ENCODE measurements at places on chromosomes 5 and 9.

DNA sequence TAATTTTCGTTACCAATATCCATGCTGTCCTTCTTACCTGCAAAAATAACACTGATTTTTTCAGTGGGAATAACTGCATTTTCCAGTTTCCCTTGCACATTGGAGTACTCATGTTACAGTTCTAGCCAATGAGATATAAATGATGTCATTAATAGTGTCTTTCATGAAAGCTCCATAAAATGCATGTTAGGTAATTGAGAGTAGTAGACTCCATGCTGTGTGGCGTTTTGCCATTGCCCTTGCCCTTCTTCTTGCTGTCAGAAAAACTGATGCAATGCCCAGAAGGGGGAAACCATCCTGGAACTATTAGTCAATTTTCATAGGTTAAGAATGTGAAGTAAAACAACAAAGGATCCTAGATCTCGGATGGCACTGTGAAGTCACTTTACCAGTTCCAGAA, 1765.3 kb downstream of the EFNA5 start:
- no peak overlapping the region for H3K27ac ChIP-seq
- no peaks in the 10 kb centered on the region for H3K4me1 ChIP-seq
- H3K36me3 ChIP-seq = no peaks in the 10 kb centered on the region

GRCh38 chr9:27210588-27210987, 86.4 kb downstream of the EQTN start:
- no peaks in the 10 kb centered on the region for H3K27me3 ChIP-seq
- no peaks in the 10 kb centered on the region for H3K4me1 ChIP-seq
- DNase-seq = no peak
- no peak overlapping the region for H3K27ac ChIP-seq
- H3K4me3 ChIP-seq = no peak overlapping the region
- H3K36me3 ChIP-seq = no peaks in the 10 kb centered on the region

DNA sequence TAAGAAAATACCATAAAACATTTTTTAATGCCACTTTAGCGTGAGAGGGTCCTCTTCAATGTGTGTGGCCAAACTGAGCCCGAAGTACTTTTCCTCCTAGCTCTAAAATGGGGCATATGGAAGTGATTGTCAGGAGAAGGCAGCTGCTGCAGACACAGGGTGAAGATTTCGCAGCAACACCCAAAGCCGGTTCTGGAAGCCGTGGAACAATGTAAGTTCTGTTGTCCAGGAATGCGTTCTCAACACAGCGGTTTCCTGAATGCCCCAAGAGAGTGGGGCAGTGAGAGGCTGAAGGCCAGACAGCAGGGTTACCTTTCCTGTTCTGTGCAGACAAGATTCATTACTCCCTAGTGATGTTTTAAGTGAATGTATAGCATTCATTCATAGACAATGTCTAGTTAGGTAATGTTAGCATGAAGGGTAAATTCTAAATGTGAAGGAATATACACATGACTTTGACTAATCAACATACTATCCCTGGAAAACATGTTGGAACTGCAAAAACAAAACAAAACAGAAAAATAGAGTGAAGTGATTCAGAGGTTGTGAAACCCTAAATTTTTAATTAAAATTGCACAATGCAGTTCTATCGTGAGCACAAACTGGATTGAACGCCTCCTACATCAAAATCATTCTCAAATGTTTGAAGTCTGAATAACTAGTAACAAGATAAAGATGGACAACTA, 197.0 kb upstream of the SEMA6A start:
- H3K4me1 ChIP-seq = peaks cover 8% of the 10 kb centered on the region
- no peak for DNase-seq
- H3K4me3 ChIP-seq = no peak overlapping the region
- no peak overlapping the region for H3K27ac ChIP-seq
- H3K36me3 ChIP-seq = no peaks in the 10 kb centered on the region
- no peaks in the 10 kb centered on the region for H3K27me3 ChIP-seq

DNA sequence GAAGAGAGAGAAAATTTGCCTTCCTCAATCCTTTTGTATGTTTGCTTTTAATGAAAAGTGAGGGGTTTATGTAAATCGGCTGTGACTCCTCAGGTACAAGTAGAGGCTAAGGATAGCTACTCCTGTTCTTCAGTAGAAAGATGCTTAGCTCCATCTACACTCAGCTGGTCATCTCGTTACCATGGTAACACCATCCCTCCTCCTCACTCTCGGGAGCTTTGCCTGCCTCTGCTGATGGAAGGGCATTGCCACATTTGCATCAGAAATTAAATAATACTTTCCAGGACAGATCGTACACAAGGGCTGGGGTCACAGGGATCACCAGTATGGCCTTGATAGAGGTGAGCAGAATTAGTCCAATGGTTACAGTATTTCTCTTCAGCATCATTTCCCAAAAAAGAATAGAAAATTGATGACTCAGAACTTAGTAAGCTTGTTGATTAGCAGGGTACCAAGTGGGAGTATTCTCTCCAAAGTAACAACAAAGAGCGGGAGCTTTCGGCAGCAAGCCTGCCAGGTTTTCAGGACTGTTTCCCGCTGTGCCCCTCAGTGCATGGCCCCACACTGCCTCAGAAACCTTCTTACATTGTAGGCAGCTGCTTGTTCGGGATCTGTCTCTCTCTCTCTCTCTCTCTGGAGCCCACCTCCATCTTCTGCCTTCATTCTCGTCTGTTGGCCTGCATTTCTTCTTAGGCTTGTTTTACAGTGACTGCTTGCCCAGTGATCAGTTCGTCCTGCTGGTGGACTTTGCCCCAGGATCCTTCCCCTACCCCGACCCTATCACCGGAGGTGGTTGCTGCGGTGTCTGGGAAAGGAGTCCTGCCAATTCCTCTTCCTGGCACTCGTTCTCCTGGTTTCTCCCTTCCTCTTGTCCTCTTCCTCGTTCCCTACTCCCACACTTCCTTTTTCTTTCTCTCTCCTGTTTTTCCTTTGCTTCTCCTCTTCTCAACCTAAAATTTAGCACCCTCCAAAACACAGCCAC, 51.9 kb upstream of the SNAPC3 start:
- no peak overlapping the region for H3K27ac ChIP-seq
- H3K27me3 ChIP-seq = no peaks in the 10 kb centered on the region
- no peaks in the 10 kb centered on the region for H3K4me1 ChIP-seq
- DNase-seq = peak; percentile 8

- DNase-seq = no peak
- H3K36me3 ChIP-seq = no peaks in the 10 kb centered on the region
- no peaks in the 10 kb centered on the region for H3K27me3 ChIP-seq
- H3K27ac ChIP-seq = no peak overlapping the region
Measured at GRCh38 chr5:139103762-139104161, 94.4 kb downstream of the SIL1 start.

DNA sequence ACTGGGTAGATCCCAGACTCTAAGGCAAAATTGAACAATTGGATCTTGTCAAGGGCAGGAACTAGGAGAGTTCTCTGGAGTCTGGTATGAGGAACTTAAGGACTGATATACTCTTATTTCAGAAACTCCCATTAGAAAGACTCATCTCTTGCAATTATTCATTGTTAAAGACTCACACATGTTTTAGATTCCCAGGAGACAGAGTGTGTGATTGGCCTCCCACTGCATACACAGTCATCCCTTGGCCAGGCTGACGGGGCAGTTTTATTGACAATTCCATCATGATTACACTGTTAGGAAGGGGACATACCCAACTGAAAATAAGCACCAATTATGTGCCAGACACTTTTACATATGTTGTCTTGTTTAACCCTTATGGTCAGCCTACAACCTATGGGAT, 347.2 kb downstream of the DMAC1 start:
- H3K27ac ChIP-seq = no peak overlapping the region
- H3K27me3 ChIP-seq = no peaks in the 10 kb centered on the region
- no peaks in the 10 kb centered on the region for H3K4me1 ChIP-seq
- no peak overlapping the region for H3K4me3 ChIP-seq
- no peaks in the 10 kb centered on the region for H3K36me3 ChIP-seq

- no peak overlapping the region for H3K4me3 ChIP-seq
- no peak for DNase-seq
- H3K36me3 ChIP-seq = no peaks in the 10 kb centered on the region
- H3K27ac ChIP-seq = no peak overlapping the region
- no peaks in the 10 kb centered on the region for H3K27me3 ChIP-seq
Measured at GRCh38 chr9:8101607-8102006, 302.0 kb upstream of the DMAC1 start.

DNA sequence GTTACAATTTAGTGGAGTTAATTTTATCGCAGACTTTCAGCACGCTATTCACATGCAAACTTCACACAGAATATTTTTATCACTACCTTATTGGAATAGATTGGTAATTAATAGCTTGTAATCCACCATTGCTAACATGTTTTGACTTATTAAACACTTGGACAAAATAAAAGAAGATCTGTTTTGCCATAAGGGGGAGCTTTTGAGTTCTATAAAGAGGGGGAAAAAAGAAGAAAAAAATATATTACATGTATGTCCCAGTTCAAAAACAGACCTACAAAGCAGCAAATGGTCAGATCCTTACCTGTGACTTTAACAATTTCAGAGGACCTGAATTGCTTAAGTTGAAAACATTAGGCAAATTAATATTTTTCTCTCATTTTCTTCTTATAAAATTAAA, 1.2 kb upstream of the PAPPA start:
- no peak overlapping the region for H3K27ac ChIP-seq
- H3K4me3 ChIP-seq = no peak overlapping the region
- peaks cover 19% of the 10 kb centered on the region for H3K4me1 ChIP-seq

DNA sequence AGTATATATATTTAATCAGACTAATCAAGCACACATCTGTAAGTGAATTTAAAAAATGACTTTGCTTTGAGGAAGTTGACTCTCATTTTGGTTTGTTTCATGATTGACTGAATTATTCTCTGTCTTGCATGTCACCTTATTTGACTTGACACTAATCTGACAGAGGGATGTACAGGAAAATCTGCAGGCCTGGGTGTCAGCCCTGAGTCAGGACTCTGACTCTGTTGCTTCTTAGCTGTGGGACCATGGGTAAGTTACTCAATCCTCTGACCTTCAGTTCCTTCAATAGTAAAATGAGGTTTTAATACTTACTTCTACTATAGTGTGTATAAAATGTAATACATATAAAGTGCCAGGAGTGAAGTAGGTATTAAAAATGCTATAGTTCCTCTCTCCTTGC, 415.9 kb downstream of the ARHGEF28 start:
- no peak for DNase-seq
- no peak overlapping the region for H3K4me3 ChIP-seq
- H3K4me1 ChIP-seq = peaks cover 2% of the 10 kb centered on the region
- no peaks in the 10 kb centered on the region for H3K27me3 ChIP-seq

DNA sequence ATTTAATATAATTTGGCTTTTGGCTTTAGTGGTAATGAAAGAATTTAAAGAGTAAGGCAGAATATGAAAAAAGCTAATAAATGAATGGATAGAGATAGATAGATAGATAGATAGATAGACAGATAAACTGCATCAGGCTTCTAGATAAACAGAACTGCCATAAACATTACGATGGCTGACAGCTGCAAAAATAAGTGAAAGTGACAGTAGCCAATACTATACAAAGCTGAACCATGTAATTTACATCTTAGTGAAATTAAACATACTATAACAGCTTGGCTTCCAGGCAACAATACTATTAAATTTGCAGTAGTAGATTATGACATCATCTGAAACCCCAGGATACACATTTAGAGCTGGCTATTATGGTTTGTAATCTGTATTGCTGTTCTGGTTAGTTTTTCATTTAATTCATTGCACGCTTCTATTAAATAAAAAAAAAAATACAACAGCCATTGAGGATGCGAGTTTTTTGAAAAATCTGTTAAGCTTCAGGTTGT, 1354.8 kb downstream of the PTPRD start:
- no peaks in the 10 kb centered on the region for H3K36me3 ChIP-seq
- H3K4me3 ChIP-seq = no peak overlapping the region
- DNase-seq = no peak
- no peaks in the 10 kb centered on the region for H3K4me1 ChIP-seq
- no peak overlapping the region for H3K27ac ChIP-seq

- H3K27me3 ChIP-seq = peaks cover 6% of the 10 kb centered on the region
- H3K27ac ChIP-seq = no peak overlapping the region
- H3K36me3 ChIP-seq = no peaks in the 10 kb centered on the region
- H3K4me1 ChIP-seq = peaks cover 9% of the 10 kb centered on the region
- no peak for DNase-seq
Measured at GRCh38 chr5:88881571-88881971, 1.4 kb downstream of the MEF2C start.

GRCh38 chr9:90903766-90904424, 102.3 kb downstream of the SYK start:
- H3K4me3 ChIP-seq = no peak overlapping the region
- no peaks in the 10 kb centered on the region for H3K36me3 ChIP-seq
- no peak overlapping the region for H3K27ac ChIP-seq
- H3K27me3 ChIP-seq = no peaks in the 10 kb centered on the region
- no peaks in the 10 kb centered on the region for H3K4me1 ChIP-seq

GRCh38 chr5:116681334-116682013, 106.9 kb upstream of the SEMA6A start:
- H3K4me1 ChIP-seq = peaks cover 13% of the 10 kb centered on the region
- no peaks in the 10 kb centered on the region for H3K27me3 ChIP-seq
- no peak for DNase-seq
- H3K4me3 ChIP-seq = no peak overlapping the region

- no peaks in the 10 kb centered on the region for H3K36me3 ChIP-seq
- H3K4me3 ChIP-seq = no peak overlapping the region
- H3K27ac ChIP-seq = no peak overlapping the region
- no peak for DNase-seq
Measured at GRCh38 chr5:130526708-130527107, 622.4 kb downstream of the CHSY3 start.

DNA sequence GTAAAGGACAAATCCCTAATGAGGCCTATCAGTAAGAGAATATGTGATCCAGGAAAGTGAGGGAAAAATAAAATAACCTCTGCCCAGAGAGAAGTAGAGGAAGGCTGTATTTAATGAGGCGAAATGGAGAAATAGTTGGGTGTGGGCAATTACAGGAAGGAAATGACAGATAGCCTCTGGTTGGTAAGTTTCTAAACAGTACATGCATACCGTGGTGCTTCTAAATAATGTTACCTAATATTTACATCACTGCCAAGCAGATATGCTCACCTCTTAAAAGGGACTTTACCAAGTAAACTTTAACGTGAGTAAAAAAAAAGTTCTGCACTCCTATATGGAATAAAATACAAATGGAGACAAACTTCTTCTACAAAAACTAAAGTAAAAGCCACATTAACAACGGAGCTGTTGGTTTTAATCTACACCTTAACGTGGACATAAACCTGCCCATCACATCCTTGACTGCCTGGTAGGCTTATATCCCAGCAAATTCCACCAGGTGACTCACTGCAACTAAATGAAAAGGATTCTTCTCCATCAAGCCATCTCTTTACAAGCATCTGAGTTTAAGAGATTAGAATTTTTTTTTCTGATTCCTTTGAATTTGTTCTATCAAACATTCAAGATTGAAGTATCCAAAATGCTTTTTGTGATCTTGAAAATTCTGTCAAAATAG, 12.4 kb downstream of the NFIL3 start:
- H3K36me3 ChIP-seq = peaks cover 25% of the 10 kb centered on the region
- DNase-seq = no peak
- peaks cover 1% of the 10 kb centered on the region for H3K4me1 ChIP-seq

DNA sequence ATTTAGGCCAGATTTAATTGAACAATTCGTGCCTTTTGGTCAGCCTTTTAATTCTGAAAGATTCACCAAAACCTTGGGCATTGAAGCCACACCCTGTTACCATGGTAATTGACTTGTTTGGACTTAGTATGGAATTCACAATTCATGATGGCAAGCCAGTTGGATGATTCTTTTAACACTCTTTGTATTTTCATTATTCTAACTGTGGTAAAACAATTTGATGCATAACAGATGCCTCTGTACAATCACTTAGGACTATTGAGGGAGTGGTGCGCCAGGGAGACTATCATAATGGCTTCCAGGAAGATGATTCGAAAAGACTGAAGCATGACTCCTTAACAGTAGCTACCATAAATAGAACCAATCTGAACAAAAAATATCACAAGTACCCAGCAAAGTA, 381.1 kb upstream of the ADAMTS16 start:
- no peak overlapping the region for H3K27ac ChIP-seq
- no peaks in the 10 kb centered on the region for H3K27me3 ChIP-seq
- no peak overlapping the region for H3K4me3 ChIP-seq
- no peak for DNase-seq
- no peaks in the 10 kb centered on the region for H3K36me3 ChIP-seq
